ENCODE measurements at places on chromosomes 11 and 22.

DNA sequence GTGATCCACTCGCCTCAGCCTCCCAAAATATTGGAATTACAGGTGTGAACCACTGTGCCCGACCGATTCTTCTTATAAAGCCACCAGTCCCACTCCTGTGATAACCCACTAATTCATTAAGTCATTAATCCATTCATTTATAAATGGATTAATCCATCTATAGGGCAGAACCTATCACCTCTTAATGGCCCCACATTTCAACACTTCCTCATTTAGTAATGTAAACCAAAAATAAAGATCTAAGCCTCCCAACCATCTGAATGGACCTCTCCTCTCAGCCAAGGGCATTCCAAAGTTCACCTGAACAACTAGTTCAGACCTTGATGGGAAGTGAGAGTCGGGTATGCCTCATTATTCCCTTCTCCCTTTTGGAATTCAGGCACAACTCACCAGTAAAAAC, 9.9 kb upstream of the MRPL11 start:
- DNase-seq = no peak

DNA sequence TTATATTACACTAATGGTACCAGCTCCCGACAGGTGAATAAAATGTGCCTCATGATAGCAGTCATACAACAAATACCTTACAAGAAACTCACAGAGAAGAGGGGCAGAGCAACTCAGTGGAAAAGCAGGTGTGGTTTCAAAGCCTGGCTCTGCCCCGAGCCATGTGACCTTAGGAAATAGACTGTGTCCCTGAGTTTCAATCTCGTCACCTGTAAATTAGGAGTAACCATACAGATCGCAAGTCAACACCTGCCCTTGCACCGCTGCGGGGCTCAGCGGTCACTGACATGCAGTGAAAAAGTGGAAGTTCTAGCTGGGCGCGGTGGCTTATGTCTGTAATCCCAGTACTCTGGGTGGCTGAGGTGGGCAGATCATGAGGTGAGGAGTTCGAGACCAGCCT, 11.9 kb upstream of the MRTFA start:
- DNase-seq = no peak

DNA sequence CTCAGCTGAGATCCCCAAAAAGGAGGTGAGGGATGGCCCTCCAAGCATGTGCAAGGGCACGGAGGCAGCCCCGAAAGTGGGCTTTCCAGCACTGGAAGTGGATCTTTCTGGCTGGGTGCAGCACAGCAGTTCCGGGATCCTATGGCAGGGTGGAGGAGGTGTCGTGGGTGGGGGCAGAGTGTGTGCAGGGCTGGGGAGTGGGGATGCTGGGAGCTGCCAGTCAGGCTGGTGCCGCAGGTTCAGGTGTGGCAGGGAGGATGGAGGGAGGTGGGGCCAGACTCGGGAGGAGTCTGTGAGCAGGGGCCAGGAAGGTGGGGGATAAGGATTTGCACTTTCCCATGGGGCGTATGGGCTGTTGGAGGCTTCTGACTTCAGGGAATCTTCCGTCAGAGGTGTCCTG, 60.2 kb downstream of the CACNA1I start:
- DNase-seq = no peak

GRCh38 chr11:82873919-82874333, 26.3 kb downstream of the PRCP start:
- DNase-seq = no peak

- DNase-seq = no peak
These were observed 65.0 kb downstream of the PARVB start for GRCh38 chr22:44088976-44089570.

GRCh38 chr11:77407613-77408012, 66.3 kb downstream of the PAK1 start:
- no peak for DNase-seq

GRCh38 chr22:33867118-33867866, 53.0 kb downstream of the LARGE1 start:
- DNase-seq = no peak

GRCh38 chr11:71338801-71339395, 86.5 kb upstream of the SHANK2 start:
- DNase-seq = no peak

DNA sequence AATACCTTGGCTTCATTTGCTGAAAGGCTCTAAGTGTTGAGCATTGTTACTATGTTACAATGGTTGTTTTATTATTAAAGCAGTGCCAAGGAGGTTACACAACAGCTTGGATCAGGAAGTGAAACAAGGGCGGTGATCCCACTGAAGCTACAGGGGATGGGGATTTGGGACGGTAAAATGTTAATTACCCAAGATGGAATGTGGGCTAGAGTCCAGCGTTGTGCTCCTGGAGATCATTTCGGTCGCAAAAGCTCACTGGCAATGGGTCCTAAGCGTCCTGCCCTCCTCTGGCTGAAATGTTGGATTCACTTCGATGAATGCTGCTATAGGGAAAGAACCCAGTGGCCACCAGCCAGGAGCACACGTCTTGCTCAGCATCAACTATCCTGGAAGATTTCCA, 48.3 kb downstream of the FAM83F start:
- no peak for DNase-seq

- no peak for DNase-seq
These were observed 50.6 kb downstream of the MTMR3 start for GRCh38 chr22:29933619-29934018.
